ENCODE measurements at places on chromosomes 4 and X.
A peak's percentile ranks its signal among the peaks of the same experiment; 100 is the strongest.

GRCh38 chr4:15340902-15341732 is 86.7 kb upstream of the C1QTNF7 start:
- DNase-seq = no peak

DNA sequence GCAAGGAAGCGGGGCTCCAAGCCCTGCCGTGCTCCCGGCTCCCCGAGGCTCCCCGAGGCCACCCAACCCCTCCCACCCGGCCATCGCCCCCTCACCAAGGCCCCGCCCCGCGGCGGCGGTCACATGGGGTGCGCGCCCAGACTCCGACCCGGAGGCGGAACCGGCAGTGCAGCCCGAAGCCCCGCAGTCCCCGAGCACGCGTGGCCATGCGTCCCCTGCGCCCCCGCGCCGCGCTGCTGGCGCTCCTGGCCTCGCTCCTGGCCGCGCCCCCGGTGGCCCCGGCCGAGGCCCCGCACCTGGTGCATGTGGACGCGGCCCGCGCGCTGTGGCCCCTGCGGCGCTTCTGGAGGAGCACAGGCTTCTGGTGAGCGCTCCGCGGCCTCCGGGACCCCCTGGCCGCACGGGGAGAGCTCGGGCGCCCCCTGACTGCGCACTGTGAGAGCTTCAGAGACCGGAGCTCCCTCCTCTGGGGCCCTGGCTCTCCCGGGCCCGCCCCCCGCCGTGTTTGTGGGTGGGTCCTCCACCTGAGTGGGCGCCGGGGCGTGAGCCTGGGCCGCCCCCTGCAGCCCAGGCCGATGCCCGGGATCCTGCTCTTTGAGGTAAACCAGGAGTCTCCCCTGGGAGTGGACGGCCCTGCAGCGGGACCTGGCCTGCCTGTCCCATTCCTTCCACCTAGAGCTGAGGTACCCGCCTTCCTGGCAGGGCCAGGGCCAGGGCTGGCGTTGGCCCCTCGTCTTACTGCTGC is at the start of gene IDUA:
IDUA (plus strand) TSS at position 166 of the 745 bp plus-strand sequence; CDS start at position 207, 41 bp downstream.
- DNase-seq = peak; percentile 60

DNA sequence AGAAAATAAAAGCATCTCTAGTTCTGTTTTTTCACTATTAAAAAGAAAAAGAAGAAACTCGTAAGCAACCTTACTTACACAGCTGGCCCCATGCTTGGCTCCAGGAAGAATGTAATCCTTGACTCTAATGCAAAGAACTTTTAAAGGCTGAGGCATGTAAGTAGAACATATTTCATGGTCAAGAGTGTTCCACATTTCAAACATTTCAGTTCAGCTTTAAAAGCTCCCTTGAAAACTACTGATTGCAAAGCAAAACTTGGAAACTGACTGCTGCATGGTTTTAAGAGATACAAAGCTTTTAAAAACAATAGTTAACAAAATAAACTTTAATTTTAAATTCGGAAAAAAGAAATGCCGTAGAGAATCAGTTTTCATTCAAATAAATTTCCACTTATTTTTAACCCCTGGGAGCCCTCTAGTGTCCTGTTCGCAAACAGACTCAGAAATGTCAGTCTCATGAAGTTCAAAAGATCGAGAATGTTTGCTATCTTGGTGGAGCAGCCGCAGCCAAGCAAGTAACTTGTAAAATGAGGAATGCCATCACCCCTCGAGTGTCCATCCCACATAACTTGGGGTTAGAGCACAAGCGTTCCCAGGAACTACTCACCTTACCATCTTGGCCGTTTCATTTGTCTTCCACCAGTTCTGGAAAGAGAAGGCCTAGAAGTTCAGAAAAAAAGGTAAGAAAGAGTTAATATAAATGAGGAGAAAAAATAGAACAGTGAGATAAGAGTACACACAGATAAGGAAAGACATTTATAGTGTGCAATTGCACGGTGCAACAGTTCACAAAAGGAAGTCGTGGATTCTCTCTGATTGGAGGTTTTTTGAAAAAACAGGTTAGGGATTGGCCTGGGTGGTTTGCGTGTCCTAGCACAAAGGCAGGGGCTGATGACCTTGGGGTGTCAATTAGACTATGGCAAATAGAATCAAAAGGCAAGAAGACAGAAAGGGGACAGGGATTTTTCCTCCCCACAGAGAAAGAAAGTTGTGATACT is at the start of gene GASK1B:
GASK1B (minus strand) TSS at position 765 of the 998 bp plus-strand sequence. CDS start 1,650 bp downstream, outside the sequence.
- peak; percentile 4 for DNase-seq

GRCh38 chr4:123133397-123134050 is 211.1 kb upstream of the NUDT6 start:
- no peak for DNase-seq

- no peak for DNase-seq
Measured at GRCh38 chrX:101685923-101686322, 26.3 kb upstream of the ARMCX2 start.
